ENCODE measurements at places on chromosomes 5 and 9.
A peak's percentile ranks its signal among the peaks of the same experiment; 100 is the strongest.

GRCh38 chr5:34914671-34915138 is 599 bp downstream of the RAD1 start:
- peak; percentile 14 for DNase-seq

- no peak for DNase-seq
These were observed 569 bp downstream of the YIPF5 start for GRCh38 chr5:144169904-144170275.

- no peak for DNase-seq
These were observed 40.1 kb downstream of the SMARCA2 start for GRCh38 chr9:2055203-2055658.

GRCh38 chr9:34701023-34701768 is 8.7 kb downstream of the CCL21 start:
- peak; percentile 62 for DNase-seq

- DNase-seq, result no peak
These were observed 43.9 kb downstream of the PDCD1LG2 start for GRCh38 chr9:5554254-5554653.

DNA sequence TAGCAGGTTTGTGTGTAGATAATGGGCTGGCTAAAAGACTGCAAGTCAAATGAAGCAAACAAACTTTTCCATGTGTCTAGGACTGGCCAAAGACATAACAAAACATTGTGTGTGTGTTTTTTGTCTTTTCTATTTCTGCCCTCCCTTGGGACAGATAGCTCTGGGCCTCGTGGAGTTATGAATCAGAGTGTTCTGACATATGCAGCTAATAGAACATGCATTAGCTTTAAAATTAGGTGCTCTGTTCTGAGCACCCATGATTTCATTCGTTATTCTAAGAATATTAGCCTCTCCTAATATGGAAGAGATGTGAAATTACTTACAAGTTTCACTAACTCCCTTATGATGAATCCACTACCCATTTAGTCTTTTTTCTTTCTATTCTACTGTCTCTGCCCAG is 367.3 kb upstream of the PAPPA start:
- no peak for DNase-seq

DNA sequence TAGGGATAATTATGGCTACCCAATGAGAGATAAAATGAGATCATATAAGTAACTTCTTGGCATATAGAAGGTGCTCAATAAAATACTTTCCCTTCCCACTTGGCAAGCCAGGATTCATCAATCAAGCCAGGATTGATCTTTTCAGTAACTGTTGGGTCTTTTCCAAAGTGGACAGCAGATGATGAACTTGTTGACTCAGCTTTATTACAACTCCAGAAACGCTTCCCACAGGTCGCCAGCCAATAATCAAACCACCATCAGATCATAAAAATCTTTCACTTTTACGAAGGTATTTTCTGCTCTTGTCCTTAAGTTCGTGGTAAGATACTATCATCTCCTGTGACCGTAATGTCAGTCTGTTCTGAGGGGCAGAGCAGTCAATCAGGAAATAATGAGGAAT is 39.8 kb upstream of the WHRN start:
- DNase-seq, result no peak

DNA sequence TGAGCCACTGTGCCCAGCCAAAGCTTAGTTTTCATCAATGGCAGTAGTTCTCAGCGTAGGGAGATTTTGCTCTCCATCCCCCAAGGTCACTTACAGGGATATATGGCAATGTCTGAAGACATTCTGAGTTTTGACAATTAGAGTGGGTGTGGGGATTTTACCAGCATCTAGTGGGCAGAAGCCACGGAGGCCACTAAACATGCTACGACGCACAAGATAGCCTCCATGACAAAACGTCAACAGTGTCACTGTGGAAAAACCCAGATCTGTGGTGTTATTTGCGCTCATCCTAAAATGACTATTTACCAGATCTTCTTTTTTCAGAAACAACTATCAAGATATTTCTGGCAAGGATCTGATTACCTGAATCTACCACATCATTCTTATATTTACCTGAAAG is 68.2 kb downstream of the CDC14B start:
- no peak for DNase-seq

DNA sequence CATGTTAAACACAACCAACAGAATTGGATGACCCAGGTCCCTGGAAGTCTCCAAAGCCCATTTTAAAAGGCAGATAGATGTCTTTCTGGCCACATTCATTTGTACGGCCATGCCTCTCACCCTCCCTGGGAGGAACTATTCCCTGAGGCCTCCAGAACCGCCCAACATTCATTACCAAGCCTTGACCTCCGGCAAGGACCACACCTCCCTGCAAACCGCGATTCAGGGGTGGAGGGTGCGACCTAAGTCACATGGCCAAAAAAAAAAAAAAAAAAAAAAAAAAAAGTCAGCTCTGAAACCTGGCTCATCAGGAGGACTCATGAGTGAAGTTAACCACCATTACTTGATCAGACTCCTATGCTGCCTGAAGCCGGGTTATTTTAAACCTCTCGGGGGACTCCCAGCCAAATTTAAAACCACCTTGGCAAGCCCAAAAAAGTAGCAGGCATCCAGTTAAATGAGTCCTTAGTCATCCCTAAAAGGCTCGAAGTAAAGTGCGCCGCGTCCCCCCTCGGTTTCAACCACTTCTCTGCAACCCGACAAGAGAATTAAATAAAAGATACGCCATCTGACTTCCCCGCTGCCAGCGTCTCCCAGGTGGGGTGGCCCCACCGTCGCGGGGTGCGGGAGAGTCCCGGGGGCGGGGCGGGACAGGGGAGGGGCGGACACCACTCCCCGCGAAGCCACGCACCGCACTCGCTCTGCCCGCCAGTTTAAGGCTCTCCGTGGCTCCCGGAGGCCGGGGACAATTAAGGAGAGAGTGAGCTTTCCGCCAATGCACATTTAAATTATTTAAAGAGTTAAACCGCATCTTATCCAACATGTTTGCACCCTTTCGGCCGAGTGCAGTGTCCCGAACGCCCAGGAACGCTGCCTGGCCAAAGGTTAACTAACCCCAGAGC is 2.3 kb downstream of the KLF9 start:
- DNase-seq, result peak; percentile 72

- no peak for DNase-seq
These were observed 182.1 kb downstream of the SNCAIP start for GRCh38 chr5:122494109-122494508.

GRCh38 chr5:84383816-84384603 is 670 bp downstream of the EDIL3 start:
- DNase-seq, result no peak

DNA sequence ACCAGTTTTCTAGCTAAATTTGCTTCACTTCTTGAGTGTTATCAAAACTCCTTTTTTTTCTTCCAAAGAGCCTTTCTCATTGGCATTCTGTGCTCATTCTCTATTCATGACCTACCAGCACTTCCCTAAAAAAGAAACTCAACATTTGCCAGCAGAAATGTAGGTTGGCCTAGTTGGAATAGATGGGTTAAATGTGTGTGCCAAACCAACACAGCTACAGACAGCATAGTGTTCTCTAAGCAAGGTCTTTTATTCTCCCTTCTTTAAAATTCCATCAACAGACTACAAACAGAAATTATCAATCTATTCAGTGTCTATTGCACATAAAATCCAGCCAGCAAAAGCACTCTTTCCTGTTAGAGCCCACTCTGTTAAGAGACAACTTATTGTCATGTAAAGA is 255.8 kb upstream of the PUM3 start:
- no peak for DNase-seq

DNA sequence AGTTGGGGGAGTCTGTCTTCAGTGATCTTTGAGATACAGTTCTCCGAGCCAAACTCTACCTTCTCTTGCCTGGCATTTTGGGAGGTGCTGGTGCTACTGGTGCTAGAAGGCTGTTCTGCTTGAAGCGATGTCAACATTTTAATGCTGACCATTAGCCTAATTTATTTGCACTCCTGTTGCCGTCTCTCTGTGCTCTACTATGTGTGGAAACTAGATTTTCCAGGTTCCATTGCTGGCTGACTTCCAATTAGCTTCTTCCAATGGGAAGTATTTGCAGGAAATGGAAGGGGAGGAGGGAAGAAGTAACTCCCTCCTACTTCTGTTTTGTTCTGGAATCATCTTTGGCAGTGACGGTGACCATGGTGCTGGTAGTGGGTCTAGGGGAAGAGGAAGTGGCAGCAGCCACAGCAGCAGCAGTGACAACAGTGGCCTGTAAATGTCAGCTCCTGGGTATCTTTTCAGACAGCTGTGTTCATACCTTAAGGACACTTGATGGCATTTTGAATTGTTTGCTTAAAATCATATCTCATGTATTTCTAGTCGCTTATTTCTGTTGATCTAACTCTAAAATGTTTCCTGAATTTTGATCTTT is 7.9 kb downstream of the TXNDC8 start:
- DNase-seq, result no peak

- no peak for DNase-seq
These were observed 9.3 kb upstream of the GOLGA1 start for GRCh38 chr9:124950050-124950718.

GRCh38 chr9:130630071-130630450 is 34.3 kb upstream of the PRDM12 start:
- no peak for DNase-seq

DNA sequence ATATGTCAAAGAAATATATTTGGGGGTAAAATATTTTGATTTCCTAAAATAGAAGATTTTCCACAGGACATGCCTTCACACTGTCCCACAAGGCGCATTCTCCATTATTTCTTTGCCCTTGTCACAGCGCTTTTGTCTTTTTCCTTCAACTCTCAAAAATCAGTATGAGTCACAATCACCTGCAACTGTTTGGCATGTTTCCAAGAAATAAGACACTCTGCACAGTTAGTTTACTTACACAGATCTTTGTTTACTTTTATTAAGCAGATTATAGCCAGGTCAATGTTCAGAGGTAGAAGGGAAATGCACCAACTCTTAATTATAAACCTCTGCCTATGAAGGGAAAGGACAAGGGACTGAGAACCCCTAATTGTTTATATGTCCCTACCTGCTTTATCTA is 9.5 kb downstream of the CEMIP2 start:
- DNase-seq, result peak; percentile 77

DNA sequence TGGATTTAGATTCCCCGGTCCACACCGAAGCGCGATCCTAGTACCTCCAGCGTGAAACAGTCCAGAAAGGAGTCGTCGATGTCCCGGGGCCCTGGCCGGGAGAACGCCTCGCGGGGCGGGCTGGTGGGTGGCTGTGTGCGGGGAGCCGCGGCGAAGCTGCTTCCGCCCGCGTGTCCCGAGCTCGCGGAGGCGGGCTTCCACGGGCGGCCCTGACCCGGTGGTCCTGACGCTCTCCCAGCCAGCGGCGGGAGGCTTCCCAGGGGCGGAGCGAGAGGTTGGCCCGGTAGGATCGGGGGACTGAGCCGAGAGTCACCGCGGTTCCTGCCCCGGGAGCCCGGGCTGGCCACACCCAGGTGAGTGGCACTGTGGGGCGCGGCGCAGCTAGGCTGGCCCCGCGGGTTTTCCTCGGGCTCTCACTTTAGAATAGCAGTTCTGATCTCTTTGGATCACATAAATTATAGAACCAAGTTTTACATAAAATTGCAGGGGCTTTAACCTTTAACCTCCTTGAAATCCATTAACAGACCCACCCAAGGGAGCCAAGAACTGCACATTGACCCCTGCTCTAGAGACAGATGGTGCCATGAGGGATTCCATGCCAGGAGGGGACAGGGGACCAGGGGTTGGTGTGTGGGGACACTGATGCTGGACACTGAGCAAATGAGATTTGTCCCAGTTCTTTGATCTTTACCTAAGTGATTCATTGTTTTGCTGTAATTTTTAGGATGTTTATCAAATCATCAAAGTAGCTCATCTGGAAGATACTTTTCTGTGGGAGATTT is 29.2 kb upstream of the IL31RA start:
- DNase-seq, result no peak

GRCh38 chr9:14846871-14847311 is 63.3 kb downstream of the FREM1 start:
- DNase-seq, result peak; percentile 11
